ENCODE measurements at places on chromosomes 11 and 22.

DNA sequence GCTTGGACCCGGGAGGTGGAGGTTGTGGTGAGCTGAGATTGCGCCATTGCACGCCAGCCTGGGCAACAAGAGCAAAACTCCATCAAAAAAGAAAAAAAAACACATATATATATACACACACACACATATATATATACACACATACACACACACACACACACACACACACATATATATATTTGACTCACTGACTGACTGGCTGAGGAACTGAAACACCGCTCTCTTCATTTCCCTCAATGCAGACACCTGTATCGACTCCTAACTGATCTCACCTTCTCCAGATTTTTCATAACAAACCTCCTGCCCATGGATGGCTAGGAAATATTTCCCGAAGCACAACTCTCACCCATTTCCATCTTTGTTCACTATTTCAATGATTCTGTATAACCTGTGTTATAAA is 140.7 kb upstream of the ANO3 start:
- no peak for DNase-seq

- DNase-seq, result no peak
Measured at GRCh38 chr22:26689513-26690301, 32.3 kb downstream of the MIAT start.

DNA sequence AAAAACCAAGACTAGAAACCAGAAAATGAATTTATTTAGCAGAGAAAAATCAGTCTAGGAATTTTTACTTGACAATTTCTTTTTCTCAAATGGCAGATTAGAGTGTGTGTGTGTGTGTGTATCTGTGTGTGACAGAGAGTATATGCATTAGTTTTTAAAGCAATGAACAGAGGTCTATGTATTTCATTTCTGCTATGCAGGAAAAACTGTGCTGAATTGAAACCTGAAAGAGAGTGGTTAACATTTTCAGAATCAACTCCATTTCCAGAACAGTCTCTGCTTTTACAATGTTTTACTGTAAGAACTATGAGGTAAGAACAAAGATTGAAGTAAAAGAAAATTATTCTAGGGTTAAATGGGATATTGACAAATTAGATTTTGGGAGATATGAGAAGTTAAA is 114.8 kb downstream of the GRM5 start:
- no peak for DNase-seq

- DNase-seq, result no peak
Measured at GRCh38 chr11:12430954-12431595, 53.7 kb downstream of the PARVA start.

GRCh38 chr11:14230407-14230806 is 128.6 kb downstream of the RRAS2 start:
- DNase-seq, result no peak

DNA sequence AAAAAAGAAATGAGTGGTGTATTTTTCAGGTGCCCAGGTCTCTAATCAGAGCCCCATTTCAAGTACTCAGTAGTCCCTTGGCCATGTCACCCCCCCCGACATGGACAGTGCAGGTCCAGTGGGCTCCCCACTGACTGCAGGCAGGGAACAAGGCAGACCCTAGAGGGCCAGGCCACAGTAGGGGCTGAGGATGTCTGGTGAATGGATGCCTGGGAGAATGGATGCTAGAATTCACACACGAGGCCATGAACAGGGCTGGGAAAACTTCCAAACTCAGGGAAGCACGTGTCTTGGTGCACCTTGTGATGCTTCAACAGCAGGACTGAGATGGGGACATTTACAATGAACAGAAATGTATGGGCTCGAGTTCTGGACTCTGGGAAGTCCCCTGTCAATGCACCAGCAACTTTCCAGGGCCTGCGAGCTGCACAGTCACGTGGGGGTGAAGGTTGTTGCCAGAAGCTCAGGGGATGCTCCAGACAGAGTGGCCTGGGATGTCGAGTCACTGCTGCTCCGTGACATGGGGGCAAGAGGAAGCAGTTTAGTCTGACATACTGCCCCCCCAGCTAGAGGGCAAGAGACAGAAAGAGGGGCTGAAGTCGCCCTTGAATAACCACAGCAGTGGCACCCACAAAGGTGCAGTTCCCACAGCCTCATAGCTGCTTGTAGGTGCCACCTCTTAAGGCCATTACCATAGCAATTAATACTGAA is 3.1 kb downstream of the APOBEC3G start:
- DNase-seq, result no peak

GRCh38 chr22:27554106-27554811 is 247.3 kb downstream of the MN1 start:
- no peak for DNase-seq

- no peak for DNase-seq
Measured at GRCh38 chr22:32660292-32660691, 141.2 kb upstream of the TIMP3 start.

DNA sequence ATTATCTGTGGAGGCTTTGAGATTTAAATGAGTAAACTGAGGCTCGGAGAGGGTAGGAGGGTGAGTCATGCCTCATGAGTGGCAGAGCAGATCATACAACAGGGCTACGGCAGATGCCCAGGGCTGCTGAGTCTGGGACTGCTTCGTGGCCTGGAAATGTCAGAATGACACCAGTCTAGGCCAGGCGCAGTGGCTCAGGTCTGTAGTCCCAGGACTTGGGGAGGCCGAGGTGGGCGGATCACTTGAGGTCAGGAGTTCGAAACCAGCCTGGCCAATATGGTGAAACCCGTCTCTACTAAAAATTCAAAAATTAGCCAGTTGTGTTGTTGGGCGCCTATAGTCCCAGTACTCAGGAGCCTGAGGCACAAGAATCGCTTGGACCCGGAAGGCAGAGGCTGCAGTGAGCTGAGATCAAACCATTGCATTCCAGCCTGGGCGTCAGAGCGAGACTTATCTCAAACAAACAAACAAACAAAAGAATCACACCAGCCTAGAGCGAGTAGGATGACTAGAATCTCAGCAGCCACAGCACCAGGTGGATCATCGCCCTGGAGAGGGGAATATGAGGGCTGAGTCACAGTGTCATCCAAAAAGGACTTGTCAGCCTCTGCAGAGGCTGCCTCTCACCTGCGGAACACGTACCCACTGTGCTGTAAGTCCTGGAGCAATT is 48.6 kb upstream of the ADA2 start:
- DNase-seq, result no peak

Data from DMS 273 treated with DMSO at 0.1 percent for 48 hours (cell line).